ENCODE measurements at places on chromosomes 11 and 22. TPM values are rescaled to one million over a fixed set of nuclear protein-coding genes. Genes with fewer than 3 reads are reported as not detected.

DNA sequence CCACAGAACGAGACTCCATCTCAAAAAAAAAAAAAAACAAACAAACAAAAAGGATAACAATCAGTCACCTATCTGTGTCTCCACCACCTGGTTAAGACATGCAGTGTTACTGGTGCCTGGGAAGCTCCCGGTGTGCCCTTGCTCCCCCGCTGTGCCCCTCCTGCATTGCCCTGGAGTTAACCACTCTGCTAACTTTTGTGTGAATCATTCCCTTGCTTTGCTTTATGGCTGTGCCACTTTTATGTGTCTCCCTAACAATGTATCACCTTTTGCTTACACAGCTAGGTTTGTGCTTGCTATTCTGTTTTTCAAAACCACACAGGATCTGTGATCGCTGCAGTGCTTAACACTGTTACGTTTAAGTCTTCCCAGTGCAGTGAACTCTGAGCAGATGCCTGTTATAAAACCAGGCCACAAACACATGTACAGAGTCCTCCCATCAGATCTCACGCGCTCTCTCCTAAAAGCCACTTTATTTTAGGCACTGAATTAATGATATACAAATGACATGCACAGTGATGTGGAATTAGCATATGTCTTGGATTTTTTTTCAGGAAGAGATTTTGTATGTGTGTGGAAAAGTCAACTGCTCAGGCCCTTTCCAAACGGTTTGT lies 69.9 kb downstream of the BUD13 start:
- H3K36me3 ChIP-seq, result no peaks in the 10 kb centered on the region
- peaks cover 13% of the 10 kb centered on the region for H3K27me3 ChIP-seq
- H3K4me1 ChIP-seq, result no peaks in the 10 kb centered on the region
- no peak overlapping the region for H3K27ac ChIP-seq

DNA sequence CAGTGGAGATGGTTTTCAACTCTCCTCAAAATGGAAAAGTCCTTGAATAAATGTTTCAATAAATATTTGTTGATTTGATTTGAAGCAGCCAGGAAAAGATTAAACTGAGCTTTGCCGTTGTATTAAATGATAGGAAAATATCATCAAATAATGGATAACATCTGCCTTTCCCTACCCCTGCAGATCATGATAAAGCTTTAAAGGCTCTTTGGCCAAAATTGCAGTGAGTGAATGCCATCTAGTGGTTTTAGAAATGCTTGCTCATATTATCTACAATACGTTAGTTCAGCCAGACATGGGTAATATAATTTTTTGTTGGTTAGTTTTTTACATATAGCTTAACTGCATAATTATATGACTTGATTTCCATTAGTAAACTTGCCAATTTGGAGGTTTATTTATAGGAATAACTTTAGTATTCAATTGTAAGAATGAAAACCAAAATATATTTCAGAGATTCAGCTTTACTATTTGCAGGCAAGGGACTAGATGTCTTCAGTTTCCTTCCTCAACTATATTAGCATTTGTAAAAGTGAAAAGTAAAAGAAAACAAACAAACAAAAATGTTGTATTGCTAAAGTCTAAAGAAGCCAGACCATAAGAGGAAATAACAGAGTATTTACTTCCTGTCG lies 159.2 kb downstream of the MSANTD4 start:
- no peak overlapping the region for H3K27ac ChIP-seq
- no peaks in the 10 kb centered on the region for H3K4me1 ChIP-seq
- no peak overlapping the region for H3K4me3 ChIP-seq
- H3K27me3 ChIP-seq, result peaks cover 2% of the 10 kb centered on the region
- no peaks in the 10 kb centered on the region for H3K36me3 ChIP-seq
- DNase-seq, result no peak

- H3K27me3 ChIP-seq, result no peaks in the 10 kb centered on the region
- H3K4me3 ChIP-seq, result peak overlapping the region; percentile 11
- peak; percentile 10 for DNase-seq
- peaks cover 44% of the 10 kb centered on the region for H3K36me3 ChIP-seq
Measured at GRCh38 chr11:14288189-14288935, 70.6 kb downstream of the RRAS2 start.

DNA sequence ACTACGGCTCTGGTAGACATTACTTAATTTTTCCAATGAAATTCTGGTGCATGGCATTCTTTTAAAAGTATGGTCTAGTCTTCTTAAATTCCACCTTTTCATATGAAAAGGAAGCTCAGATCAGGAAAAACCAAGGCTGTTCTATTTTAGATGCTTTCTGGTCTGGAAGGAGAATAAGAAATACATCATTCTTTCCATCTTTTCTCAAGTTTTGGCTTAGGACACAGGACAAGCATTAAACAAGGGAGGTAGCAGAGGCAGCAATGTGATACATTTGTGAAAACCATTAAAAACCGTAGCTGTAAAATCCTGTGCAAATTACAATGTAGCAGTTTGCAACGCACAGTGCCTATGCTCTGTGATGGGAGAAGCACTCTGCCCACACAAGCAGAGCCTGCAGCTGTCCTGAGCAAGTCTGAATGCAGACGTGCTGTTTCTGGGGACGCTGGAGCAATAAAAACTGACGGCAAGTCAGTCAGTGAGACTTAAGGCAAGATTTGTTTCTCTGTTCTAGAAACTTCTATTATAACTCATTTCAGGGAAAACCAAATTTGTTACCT lies 23.7 kb downstream of the NAP1L4 start:
- no peak for DNase-seq
- H3K4me3 ChIP-seq, result no peak overlapping the region
- no peaks in the 10 kb centered on the region for H3K27me3 ChIP-seq
- peaks cover 78% of the 10 kb centered on the region for H3K36me3 ChIP-seq
- peaks cover 18% of the 10 kb centered on the region for H3K4me1 ChIP-seq

DNA sequence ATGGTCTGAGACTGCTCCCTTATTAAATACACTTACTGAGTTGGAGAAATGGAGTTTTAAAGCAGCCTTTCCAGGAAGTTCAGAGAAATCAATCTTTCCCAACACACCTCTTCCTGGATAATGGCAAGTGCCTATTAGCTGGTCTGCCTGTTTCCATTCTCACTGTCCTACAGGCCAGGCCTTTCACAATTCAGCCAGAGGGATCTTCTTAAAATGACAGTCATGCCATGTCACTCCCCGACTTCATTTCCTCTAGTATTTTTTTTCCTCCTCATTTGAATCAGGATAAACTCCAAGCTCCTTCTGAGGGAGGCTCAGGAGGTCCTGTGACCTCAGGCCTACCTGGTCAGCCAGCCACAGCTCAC lies 62.6 kb downstream of the FDX1 start:
- H3K27ac ChIP-seq, result no peak overlapping the region
- no peaks in the 10 kb centered on the region for H3K36me3 ChIP-seq
- no peaks in the 10 kb centered on the region for H3K4me1 ChIP-seq
- H3K4me3 ChIP-seq, result no peak overlapping the region
- DNase-seq, result no peak
- H3K27me3 ChIP-seq, result peaks cover 9% of the 10 kb centered on the region

DNA sequence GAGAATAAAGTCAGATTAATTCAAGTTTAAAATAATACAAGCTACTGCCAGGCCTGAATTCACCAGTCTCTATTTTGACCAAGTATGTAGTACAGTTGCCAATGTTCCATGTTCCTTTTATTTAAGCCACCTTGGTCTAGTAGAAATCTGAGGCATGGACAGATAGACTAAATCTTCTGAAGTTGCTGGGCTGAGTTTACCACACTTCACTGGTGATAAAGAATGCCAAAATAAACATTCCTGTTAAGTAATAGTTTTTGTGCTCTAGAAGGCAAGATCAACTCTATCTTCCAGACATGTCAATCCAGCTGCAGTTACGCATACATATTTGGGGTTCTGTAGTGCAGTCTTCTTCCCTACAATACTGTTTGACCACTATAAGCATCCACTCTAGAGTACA lies 83.9 kb upstream of the C11orf87 start:
- no peak for DNase-seq
- no peak overlapping the region for H3K27ac ChIP-seq
- H3K4me1 ChIP-seq, result no peaks in the 10 kb centered on the region
- no peaks in the 10 kb centered on the region for H3K36me3 ChIP-seq
- no peaks in the 10 kb centered on the region for H3K27me3 ChIP-seq

DNA sequence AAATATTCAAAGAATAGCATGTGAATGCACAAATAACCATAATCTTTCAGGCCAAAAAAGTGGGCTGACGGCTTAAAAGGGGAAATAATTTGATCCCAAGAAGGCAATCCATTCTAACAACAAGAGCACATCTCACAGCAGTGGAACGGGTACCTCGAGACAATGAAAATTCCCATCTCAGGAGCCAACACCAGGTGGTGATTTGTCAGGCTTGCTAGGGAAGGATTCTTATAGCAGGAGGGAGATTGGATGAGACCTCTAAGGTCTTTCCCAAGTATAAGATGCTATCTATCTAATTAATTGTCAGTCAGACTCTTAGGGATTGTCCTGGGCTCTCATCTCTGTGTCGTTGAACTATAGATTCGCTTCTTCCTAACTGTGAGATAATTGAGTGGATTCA lies 284.0 kb downstream of the ETS1 start:
- H3K27me3 ChIP-seq, result no peaks in the 10 kb centered on the region
- H3K27ac ChIP-seq, result peak overlapping the region; percentile 91
- DNase-seq, result no peak
- H3K4me3 ChIP-seq, result peak overlapping the region; percentile 7
- peaks cover 75% of the 10 kb centered on the region for H3K4me1 ChIP-seq

- H3K27me3 ChIP-seq, result peaks cover 12% of the 10 kb centered on the region
- H3K4me3 ChIP-seq, result no peak overlapping the region
- DNase-seq, result no peak
- H3K4me1 ChIP-seq, result no peaks in the 10 kb centered on the region
Measured at GRCh38 chr11:13596611-13597326, 71.7 kb upstream of the FAR1 start.

DNA sequence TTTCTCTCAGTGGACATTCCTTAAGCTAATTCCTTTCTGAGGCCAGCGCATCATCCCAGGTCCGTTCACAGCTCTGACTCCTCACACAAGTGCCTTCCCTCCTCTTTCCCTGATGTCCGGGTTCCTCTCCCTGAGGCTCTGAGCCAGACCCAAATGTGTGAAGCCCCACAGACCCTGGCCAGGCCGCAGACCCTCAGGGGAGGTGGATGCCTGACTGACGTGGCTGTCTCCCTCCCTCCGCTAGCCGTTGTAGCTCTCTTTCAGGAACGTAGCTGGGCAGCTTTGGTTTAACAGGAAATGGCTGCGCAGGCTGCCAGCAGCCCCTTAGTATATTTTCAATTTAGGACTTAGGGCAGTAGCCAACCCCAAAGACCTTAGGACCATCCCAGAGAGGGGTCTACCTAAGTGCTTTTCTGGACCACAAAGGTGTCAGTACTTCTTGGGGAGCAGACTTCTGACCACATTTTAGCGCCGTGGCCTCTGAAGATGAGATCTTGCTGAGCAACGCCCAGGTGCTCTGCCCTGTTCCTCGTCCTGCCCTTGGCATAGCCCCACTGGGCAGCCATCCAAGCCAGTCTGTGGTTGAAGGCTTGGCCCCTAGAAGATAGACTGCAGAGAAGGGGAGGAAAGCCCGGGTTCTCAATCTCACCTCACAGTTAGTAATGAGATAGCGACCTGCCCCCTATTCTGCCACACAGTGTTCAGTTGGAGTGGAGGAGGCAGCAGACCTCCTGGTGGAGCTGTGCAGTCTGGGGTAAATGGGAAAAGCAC lies 27.0 kb downstream of the MYBPC3 start:
- no peak overlapping the region for H3K27ac ChIP-seq
- DNase-seq, result no peak
- H3K4me3 ChIP-seq, result no peak overlapping the region
- peaks cover 30% of the 10 kb centered on the region for H3K36me3 ChIP-seq
- no peaks in the 10 kb centered on the region for H3K27me3 ChIP-seq

DNA sequence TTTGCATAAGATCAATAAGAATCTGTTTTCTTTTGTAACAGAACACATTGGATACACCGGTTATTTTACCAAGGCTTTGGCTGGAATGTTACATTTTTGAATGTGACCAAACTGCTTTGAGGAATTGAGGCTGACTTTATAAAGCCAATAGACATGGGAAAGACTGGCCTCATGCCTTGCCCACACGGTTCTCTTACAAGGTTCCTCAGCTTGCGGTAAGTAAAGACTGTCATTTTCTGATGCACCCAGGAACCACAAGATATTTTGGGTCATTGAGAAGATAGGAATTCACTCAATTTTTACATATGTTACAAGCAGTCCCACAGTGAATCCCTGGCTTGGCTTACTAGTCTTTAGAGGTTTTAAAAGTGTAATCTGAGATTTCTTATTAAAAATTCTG lies 23.9 kb downstream of the OR10A6 start:
- DNase-seq, result no peak
- peaks cover 30% of the 10 kb centered on the region for H3K27me3 ChIP-seq
- no peaks in the 10 kb centered on the region for H3K36me3 ChIP-seq
- H3K4me3 ChIP-seq, result no peak overlapping the region

GRCh38 chr22:47119181-47119580 lies 356.7 kb downstream of the TBC1D22A start:
- H3K4me1 ChIP-seq, result no peaks in the 10 kb centered on the region
- H3K36me3 ChIP-seq, result no peaks in the 10 kb centered on the region
- H3K4me3 ChIP-seq, result no peak overlapping the region

DNA sequence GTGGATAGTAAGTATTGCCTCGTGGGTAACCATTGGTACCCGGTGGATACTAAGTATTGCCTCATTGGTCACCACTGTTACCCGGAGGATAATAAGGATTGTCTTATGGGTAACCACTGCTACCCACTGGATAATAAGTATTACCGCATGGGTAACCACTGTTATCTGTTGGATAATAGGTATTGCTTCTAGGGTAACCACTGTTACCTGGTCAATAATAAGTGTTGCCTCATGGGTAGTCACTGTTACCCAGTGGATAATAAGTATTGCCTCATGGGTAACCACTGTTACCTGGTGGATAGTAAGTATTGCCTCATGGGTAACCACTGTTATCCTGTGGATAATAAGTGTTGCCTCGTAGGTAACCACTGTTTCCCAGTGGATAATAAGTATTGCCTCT lies 22.6 kb upstream of the NXPE4 start:
- H3K36me3 ChIP-seq, result no peaks in the 10 kb centered on the region
- H3K27me3 ChIP-seq, result no peaks in the 10 kb centered on the region
- H3K4me3 ChIP-seq, result no peak overlapping the region
- H3K4me1 ChIP-seq, result no peaks in the 10 kb centered on the region
- no peak overlapping the region for H3K27ac ChIP-seq

The MCHR1 gene
- not detected for total RNA-seq

The SOX10 gene
- not detected for total RNA-seq

The SYNGR1 gene
- 0.77 TPM for total RNA-seq

The BARX2 gene
- not detected for total RNA-seq

The ABCG4 gene
- total RNA-seq, result not detected

The KDM4E gene
- total RNA-seq, result not detected
